ENCODE measurements at places on chromosomes 4 and X. TPM values are rescaled to one million over a fixed set of nuclear protein-coding genes. Genes with fewer than 3 reads are reported as not detected.
A peak's percentile ranks its signal among the peaks of the same experiment; 100 is the strongest.

DNA sequence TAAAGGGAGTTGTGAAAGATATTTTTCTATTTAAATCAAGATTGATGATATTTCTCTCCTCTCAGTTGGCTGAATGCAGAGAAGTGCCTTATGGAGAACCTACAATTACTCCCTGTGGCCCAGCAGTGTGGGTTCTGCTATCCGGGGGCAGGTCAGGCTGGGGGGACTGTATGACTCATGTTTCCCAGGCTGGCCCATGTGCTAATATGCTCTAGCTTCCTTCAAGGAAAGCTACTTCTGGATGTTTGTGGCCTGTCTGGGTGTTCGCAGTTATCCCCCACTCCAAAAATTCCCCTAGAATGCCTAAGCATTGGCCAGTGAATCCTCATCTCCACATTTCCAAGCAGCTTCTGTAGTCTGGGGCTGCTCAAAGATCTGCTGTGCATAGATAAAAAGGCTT, 58.9 kb upstream of the SPP1 start:
- no peak overlapping the region for H3K27ac ChIP-seq
- H3K36me3 ChIP-seq = no peaks in the 10 kb centered on the region
- H3K4me1 ChIP-seq = peaks cover 9% of the 10 kb centered on the region
- no peaks in the 10 kb centered on the region for H3K27me3 ChIP-seq

Gene LGI2
- polyA plus RNA-seq = not detected

Gene ADGRG4
- polyA plus RNA-seq = not detected

Gene CFAP99
- 1.3 TPM for polyA plus RNA-seq

Gene SLC6A14
- polyA plus RNA-seq = not detected

DNA sequence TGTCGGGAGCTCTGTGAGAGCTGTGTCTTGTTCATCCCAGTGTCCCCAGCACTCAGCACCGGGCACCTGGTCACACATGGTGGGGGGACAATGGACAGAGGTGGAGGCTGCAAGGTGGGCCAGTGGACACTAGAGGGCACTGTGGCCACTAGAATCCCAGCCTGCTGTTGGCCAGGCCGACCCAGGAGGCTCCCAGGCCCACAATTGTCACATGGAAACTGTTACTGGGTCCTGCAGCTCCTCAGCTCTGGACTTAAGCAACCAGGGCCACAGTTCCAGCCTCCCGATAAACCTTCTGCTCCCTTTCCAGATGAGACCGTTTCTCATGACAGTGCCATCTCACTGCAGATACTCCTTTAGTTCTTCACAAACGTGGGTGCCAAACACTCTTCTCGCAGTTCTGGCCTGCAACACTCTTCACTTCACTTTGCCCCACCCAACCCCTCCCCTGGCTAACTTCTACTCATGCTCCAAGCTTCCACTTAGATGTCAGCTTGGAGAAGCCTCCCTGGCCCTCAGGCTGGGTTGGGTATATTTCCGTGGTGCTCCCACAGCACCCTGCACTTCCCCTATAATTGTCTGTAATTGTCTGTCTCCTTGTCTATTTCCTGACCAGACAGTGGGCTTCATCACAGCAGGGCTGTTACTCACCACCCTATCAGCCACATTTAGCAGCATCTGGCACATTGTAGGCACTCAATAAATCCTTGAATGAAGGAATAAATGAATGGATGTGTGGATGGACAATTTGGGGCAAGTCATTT, 3.5 kb upstream of the IQSEC2 start:
- no peak overlapping the region for H3K4me3 ChIP-seq
- peak; percentile 48 for DNase-seq
- no peaks in the 10 kb centered on the region for H3K36me3 ChIP-seq
- no peaks in the 10 kb centered on the region for H3K27me3 ChIP-seq

Gene FAM133A
- polyA plus RNA-seq = not detected

GRCh38 chr4:148653681-148654080, 211.5 kb upstream of the NR3C2 start:
- DNase-seq = no peak
- no peaks in the 10 kb centered on the region for H3K36me3 ChIP-seq
- no peak overlapping the region for H3K4me3 ChIP-seq
- H3K27me3 ChIP-seq = no peaks in the 10 kb centered on the region
- no peak overlapping the region for H3K27ac ChIP-seq

Gene GPM6B
- not detected for polyA plus RNA-seq

DNA sequence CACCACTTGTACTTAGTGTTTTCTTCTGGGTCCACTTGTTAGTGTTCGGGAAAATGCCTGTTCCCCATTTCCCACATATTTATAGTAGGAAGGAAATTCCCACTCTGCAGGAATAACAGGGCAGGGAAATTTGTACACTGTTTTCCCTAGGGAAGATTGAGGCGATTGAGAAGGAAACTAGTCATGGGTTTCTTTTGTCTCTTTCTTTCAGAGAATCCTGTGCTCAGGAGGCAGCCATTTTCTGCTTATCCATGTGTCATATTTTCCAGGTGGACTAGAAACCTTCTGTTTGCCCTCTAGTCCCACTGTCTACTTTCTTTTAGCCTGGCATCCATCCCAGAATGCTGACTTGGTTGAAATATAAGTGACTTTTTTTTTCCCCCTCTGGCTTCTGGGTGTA, 299.1 kb upstream of the ANKRD50 start:
- no peak for DNase-seq
- H3K4me1 ChIP-seq = no peaks in the 10 kb centered on the region
- H3K36me3 ChIP-seq = no peaks in the 10 kb centered on the region
- H3K27ac ChIP-seq = no peak overlapping the region

DNA sequence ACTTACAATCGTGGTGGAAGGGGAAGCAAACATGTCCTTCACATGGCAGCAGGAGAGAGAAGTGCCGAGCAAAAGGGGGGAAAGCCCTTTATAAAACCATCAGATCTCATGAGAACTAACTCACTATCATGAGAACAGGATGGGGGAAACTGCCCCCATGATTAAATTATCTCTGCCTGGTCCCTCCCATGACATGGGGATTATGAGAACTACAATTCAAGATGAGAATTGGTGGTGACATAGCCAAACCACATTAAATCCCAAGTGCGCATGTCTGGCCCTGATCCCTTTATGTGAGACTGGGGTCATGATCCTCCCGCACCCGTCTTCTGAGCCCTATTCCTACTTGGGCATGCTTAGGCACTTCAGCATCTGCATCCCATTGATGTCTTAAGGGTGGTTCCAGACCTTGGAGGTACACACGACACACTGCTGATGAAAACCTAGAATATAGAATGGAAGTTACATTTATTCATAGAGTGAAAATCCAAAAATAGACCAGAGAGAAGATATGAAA, 116.0 kb downstream of the PTTG2 start:
- peak overlapping the region; percentile 95 for H3K27ac ChIP-seq
- DNase-seq = peak; percentile 38
- H3K4me3 ChIP-seq = no peak overlapping the region

Gene MAP3K15
- not detected for polyA plus RNA-seq

Gene CT83
- not detected for polyA plus RNA-seq

GRCh38 chr4:158891256-158891655, 122.4 kb downstream of the FNIP2 start:
- peaks cover 36% of the 10 kb centered on the region for H3K36me3 ChIP-seq
- no peak overlapping the region for H3K4me3 ChIP-seq
- H3K4me1 ChIP-seq = no peaks in the 10 kb centered on the region
- no peak for DNase-seq
- H3K27me3 ChIP-seq = no peaks in the 10 kb centered on the region

Gene CT45A1
- polyA plus RNA-seq = not detected

Gene PHEX
- polyA plus RNA-seq = not detected

GRCh38 chr4:1630266-1630665, 53.8 kb downstream of the FAM53A start:
- no peak for DNase-seq
- no peaks in the 10 kb centered on the region for H3K4me1 ChIP-seq
- H3K4me3 ChIP-seq = no peak overlapping the region
- H3K36me3 ChIP-seq = no peaks in the 10 kb centered on the region

- no peak overlapping the region for H3K4me3 ChIP-seq
- H3K27ac ChIP-seq = no peak overlapping the region
- no peaks in the 10 kb centered on the region for H3K4me1 ChIP-seq
- DNase-seq = no peak
- H3K36me3 ChIP-seq = no peaks in the 10 kb centered on the region
- no peaks in the 10 kb centered on the region for H3K27me3 ChIP-seq
These were observed 472.7 kb upstream of the DIAPH2 start for GRCh38 chrX:96211953-96212352.

DNA sequence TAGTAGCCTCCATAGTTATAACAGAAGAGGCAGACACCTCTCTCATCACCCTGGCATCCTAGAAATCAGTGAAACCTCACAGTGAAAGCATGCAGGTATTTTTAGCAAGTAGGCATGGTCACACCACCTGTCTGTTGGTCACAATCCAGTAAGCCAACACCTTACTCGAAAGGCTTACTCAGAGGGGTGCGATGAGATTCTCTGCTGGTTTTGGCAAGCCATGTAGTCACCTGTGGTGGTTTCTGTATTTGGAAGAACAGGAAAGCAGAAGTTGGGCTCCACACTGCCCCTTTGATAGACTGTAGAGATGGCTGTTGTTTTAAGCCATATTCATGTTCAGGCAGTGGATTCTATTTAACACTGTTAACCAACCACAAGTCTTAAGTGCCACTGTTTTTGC, 134.7 kb downstream of the DCLK2 start:
- no peak for DNase-seq
- H3K4me3 ChIP-seq = no peak overlapping the region
- H3K27ac ChIP-seq = no peak overlapping the region

DNA sequence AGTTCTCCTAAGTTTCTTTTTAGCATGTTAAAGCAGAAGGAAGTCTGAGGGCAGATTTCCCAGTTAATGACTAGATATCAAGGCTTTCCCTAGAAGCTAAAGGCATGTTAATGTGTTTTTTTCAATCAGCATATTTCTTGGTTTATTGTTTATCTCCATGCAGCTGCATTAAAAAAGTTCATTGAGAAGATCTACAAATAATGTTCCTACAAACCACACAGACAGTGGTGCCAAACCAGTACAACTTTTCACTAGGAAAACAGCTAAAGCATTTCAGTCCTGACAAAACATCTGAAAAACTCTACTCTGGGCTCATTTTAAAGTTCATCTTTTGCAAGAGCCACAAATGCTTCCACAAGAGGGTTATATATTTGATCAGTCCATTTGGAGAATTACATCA, 320.0 kb downstream of the ADGRL3 start:
- no peak overlapping the region for H3K27ac ChIP-seq
- H3K4me1 ChIP-seq = no peaks in the 10 kb centered on the region
- no peaks in the 10 kb centered on the region for H3K36me3 ChIP-seq
- H3K4me3 ChIP-seq = no peak overlapping the region
- H3K27me3 ChIP-seq = peaks cover 5% of the 10 kb centered on the region
- no peak for DNase-seq

GRCh38 chr4:161252520-161253141, 911.2 kb downstream of the FSTL5 start:
- H3K36me3 ChIP-seq = no peaks in the 10 kb centered on the region
- no peak overlapping the region for H3K27ac ChIP-seq
- DNase-seq = no peak
- no peaks in the 10 kb centered on the region for H3K27me3 ChIP-seq
- no peaks in the 10 kb centered on the region for H3K4me1 ChIP-seq
- no peak overlapping the region for H3K4me3 ChIP-seq

DNA sequence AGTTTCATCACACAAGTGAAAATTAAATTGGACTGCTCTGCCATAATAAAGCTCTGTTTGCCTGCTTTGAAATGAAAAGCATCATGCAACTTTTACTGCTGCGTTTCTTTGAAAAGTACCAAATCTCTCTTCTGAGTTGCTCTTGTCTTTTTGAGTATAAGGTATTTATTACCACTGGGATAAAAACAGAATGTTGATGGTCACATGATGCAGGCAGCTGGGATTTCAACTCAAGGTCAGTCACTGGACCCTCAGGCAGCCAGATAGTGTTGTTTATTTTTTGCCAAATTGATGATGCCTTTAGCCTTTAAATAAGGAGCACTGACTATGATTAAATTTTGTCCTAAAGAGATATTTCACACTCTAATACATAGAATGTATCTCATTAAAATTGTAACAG, 32.7 kb downstream of the DMD start:
- no peaks in the 10 kb centered on the region for H3K4me1 ChIP-seq
- no peak overlapping the region for H3K4me3 ChIP-seq
- no peaks in the 10 kb centered on the region for H3K27me3 ChIP-seq
- H3K27ac ChIP-seq = no peak overlapping the region
- H3K36me3 ChIP-seq = no peaks in the 10 kb centered on the region
- no peak for DNase-seq

DNA sequence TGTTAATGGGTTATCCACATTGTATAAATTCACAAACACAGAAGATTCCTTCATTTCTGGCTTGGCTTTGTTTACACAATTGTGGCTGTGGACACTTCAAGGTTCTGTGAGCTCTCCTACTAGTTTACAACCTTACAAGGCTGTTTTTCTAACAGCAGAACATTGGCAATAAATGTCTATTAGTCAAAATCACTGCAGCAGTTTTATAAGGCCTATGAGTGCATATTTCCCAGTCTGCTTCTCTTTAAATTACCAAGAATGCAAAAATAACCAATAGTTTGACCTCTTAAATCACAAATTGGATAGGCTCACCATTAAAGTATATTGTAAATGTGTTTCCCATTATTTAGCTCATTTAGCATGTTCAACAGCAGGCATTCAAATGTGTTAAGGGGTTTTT, 239.2 kb downstream of the DKK2 start:
- H3K4me3 ChIP-seq = no peak overlapping the region
- H3K27ac ChIP-seq = no peak overlapping the region
- peaks cover 5% of the 10 kb centered on the region for H3K27me3 ChIP-seq
- DNase-seq = no peak
- no peaks in the 10 kb centered on the region for H3K36me3 ChIP-seq
- no peaks in the 10 kb centered on the region for H3K4me1 ChIP-seq

GRCh38 chr4:48129307-48130014, 4.6 kb downstream of the TXK start:
- no peaks in the 10 kb centered on the region for H3K27me3 ChIP-seq
- H3K27ac ChIP-seq = no peak overlapping the region
- peaks cover 7% of the 10 kb centered on the region for H3K4me1 ChIP-seq

DNA sequence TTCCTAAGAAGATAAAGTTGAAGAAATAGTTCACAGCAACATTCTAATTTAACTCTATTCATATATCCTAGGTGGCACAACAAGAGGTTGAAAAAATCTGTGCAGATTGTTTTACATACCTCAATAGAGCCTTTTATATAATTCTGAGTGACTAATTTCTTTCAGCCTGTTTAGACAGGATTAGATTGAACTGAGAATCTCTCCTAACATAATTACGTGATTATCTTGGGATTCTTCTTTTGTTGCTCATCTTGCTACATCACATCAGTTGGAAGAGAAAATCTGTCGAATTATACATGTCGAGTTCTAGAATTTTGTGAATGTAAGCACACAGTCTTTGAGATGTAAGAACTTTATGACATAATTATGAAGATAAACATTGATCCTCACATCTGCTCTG, 1873.7 kb upstream of the IGFBP7 start:
- H3K4me3 ChIP-seq = no peak overlapping the region
- H3K4me1 ChIP-seq = no peaks in the 10 kb centered on the region
- no peaks in the 10 kb centered on the region for H3K27me3 ChIP-seq
- DNase-seq = no peak
- H3K27ac ChIP-seq = no peak overlapping the region
- no peaks in the 10 kb centered on the region for H3K36me3 ChIP-seq

GRCh38 chr4:61511716-61512488, 311.8 kb downstream of the ADGRL3 start:
- H3K4me3 ChIP-seq = no peak overlapping the region
- no peaks in the 10 kb centered on the region for H3K27me3 ChIP-seq
- no peaks in the 10 kb centered on the region for H3K36me3 ChIP-seq
- DNase-seq = no peak
- no peaks in the 10 kb centered on the region for H3K4me1 ChIP-seq

Gene DCAF4L1
- polyA plus RNA-seq = 0.32 TPM

Gene DGAT2L6
- polyA plus RNA-seq = not detected

- no peaks in the 10 kb centered on the region for H3K4me1 ChIP-seq
- no peak overlapping the region for H3K27ac ChIP-seq
- no peak overlapping the region for H3K4me3 ChIP-seq
- no peak for DNase-seq
These were observed 237.9 kb upstream of the EDA2R start for GRCh38 chrX:66876776-66877175.

Gene MAPK10
- polyA plus RNA-seq = 0.36 TPM

Gene PARM1
- 0.06 TPM for polyA plus RNA-seq

All from CD14-positive monocyte (primary cell).